CD4-positive, alpha-beta T cell treated with Interleukin-4 for 4 hours (primary cell): ENCODE measurements at places on chromosomes 16 and 17.

GRCh38 chr16:59192551-59193199, 458.6 kb upstream of the GOT2 start:
- no peak for DNase-seq

DNA sequence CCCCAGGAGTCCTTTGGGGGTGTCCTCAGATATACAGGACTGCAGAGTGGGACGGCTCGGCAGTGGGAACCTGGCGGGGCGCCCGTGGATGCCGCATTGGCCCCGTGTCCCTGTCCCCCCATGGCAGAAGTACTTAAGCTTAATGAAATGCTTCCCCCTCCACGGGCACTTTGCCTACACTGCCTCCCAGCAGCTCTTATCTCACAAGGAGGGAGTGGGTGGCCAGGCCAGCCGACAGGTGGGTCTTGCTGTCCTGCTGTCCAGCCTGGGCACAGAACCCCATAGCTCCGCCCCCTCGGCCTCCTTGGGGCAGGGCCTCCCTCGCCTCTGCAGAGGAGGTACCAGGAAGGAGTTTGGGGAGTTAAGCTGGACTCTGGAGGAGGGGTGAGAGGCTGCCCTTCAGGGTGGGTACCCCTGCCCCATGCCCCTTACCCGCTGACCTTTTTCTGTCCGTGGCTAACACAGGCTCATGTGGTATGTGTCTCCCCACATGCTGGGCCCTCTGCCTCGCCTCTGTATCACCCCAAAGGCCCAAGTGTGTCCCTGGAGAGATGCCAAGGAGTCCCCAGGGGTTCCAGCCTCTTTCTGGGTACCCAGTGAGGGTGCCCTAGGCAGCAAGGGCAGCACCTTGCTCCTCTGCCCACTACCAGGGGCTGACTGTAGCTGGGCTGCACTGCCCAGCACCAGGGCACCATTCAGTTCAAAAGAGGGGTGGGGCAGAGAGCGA, 8.7 kb downstream of the THRA start:
- no peak for DNase-seq

GRCh38 chr17:48603959-48604769, 622 bp downstream of the HOXB6 start:
- no peak for DNase-seq

DNA sequence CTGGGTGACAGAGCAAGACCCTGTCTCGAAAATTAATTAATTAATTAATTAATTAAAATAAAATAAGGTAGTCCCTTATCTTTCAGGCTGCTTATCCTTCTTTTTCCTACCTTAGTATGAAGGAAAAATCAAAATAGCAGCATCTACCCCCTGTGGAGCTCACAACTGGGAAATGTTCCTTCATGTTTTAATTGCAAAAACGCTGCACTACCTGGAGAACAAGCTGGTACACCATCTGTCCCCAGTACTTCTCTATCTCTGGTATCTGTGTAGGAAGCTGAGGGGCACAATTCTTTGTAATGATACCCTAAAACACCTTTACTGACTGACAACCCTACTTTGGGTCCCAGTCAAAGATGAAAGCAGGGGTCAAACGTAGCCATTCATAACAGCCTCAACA, 55.1 kb upstream of the MNT start:
- DNase-seq, result no peak

- DNase-seq, result no peak
Measured at GRCh38 chr16:14564323-14564722, 65.7 kb downstream of the PARN start.

DNA sequence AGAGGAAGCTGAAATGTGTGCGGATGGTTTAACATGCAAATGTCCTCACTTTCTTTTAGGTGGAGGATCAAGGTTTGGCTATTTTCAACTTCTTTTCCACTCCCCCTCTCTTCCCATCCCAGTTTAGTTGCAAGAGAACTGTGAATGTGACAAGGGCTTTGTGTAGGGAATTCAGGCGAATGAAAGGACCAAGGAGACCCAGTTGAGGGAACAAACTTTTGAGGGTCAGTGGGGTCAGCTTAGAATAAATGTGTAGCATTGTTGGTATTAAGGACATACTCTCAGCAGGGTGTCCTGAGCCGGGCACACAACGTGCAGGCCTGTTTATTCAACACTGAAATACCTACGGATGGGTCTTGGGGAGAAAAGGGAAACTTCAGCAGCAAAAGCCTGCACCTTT, 346.0 kb downstream of the PMP22 start:
- DNase-seq, result no peak

DNA sequence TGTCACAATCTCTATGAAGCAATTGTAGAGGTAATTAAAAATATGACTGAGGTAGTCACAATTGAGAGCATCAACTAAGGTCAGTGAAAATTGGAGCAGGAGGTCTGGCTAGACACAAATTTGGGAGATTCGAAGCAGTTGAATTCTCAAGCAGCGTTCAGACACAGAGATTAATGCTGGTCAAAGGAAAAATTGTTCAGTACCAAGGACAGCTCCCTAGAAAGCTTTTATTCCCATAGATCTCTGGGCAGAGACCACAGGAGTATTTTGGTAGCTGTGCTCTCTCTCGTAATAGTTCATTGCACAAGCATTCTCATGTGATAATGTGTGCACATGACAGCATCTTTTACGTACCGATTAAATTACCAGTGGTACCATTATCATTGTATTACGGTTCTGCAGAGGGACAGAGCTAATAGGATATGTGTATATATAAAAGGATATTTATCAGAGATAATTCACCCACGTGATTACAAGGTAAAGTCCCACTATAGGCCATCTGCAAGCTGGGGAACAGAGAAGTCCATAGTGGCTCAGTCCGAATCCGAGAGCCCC, 387.5 kb upstream of the HSBP1 start:
- DNase-seq, result no peak

- DNase-seq, result no peak
Measured at GRCh38 chr17:14070344-14070984, 1.2 kb downstream of the COX10 start.

- no peak for DNase-seq
Measured at GRCh38 chr16:2048116-2048543, 345 bp downstream of the TSC2 start.

DNA sequence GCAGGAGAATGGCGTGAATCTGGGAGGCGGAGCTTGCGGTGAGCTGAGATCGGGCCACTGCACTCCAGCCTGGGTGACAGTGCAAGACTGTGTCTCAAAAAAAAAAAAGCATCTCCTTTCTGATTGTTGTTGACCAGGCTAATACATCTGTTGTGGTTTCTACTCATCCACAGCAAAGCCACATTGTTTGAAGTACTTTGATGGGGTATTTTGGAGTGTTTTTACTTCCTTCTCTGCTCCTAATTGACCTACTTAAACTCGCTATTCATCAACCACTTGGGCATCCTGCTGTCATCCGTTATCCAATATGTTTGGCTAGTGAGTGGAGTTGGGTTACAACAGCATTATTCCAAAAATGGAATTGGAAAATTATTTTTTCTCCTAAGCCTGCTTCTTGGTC, 3.5 kb upstream of the CDC27 start:
- DNase-seq, result peak; percentile 41

- no peak for DNase-seq
Measured at GRCh38 chr17:72945473-72945872, 147.0 kb downstream of the SLC39A11 start.

GRCh38 chr16:53530046-53530445, 27.0 kb upstream of the AKTIP start:
- DNase-seq, result no peak

DNA sequence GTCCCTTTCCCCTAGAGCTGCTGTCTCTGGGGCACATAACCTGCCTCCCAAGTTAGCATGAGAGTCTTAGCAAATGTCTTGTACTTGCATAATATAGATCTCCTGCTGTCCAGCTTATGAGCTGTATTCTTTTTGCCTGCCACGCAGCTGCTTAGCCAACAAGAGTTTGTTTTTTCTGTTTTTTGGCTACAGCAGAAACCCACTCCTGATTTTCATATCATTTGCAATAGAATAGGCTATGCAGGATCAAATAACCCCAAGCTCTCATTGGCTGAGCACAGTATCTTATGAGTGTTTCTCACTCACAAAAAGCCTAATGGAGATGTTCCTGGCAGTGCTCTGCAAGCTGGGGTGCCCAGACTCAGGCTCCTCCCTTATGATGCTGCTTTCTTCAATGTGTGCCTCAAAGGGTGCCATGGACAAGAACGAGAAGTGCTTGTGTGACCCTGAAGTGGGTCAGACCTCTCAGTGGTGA, 23.1 kb downstream of the B9D1 start:
- DNase-seq, result no peak

DNA sequence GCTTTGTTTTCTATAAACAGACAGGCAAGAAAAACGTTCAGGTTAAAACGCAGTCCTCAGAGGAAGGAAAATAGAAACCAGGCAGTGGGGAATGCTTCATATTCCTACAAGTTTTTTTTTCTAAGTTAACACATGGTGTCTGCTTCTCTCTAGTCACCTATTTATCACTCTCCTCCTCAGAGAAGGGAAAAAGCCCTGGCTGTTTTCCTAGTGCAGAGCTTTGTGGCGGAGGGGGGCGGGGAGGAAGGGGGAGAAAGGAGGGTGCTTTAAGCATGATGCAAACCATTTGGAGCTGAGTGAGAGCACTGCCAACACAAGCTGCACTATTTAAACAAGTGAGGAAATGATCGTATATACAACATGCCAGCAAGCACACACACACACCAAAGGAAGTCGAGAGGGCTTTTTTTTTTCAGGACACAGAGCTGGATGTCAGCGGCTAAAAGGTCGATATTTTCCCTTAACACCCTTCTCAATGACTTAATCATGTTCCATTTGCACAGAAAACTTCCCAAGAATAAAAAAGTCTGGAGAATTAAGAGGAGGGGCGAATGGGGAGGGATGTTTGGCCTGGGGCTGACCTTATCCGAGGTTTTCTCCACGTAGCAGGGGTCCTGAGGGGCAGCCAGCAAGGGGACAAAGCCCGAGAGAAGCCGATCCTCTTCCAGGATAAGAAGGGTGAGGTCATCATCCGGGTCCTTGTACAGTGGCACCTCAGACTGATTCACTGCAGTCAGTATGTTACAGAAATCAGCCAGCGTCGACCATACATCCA, 117.4 kb downstream of the HIC1 start:
- DNase-seq, result no peak

DNA sequence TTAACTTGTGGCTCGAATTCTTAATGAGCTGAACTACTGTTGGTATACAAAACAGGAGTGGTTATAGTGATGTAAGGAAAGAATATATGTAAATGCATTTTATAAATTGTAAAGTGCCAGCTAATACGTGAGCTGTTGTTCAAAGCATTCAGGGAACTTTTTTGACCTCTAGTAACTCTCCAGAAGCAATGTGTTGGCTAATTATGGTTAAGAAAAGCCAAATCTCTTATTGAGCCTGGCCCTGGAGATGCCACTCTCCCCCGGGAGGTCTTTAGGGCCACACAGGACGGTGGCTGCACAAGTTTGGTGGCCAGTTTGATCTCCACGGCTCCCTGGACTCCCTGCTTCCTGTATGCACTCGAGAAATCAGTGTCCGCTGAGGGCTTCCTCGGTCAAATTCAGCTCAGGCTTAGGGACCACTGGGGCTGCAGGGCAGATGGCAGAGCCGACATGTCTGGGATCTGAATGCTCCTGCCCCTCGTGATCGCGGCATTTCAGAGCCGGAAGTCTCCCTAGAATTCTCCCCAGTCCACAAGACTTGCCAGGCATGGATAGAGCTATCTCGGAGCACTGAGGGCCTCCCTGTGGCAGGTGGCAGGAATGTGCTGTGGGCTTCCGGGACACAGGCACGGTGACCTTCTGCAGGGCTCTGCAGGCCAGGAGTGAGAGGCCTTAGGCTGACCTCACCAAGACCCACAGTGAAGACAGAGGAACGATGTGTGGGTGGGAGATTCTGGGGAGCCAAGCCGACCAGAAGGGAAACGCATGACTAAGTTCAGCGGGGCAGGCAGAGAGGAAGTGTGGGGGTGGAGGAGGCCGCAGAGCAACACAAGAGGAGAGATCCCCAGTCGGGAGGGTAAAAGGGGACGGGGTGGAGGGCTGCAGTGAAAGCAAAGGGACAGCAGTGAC, 18.6 kb upstream of the PITPNM3 start:
- DNase-seq, result peak; percentile 23
